T-helper 22 cell (primary cell): ENCODE measurements at places on chromosomes 6 and 20.

DNA sequence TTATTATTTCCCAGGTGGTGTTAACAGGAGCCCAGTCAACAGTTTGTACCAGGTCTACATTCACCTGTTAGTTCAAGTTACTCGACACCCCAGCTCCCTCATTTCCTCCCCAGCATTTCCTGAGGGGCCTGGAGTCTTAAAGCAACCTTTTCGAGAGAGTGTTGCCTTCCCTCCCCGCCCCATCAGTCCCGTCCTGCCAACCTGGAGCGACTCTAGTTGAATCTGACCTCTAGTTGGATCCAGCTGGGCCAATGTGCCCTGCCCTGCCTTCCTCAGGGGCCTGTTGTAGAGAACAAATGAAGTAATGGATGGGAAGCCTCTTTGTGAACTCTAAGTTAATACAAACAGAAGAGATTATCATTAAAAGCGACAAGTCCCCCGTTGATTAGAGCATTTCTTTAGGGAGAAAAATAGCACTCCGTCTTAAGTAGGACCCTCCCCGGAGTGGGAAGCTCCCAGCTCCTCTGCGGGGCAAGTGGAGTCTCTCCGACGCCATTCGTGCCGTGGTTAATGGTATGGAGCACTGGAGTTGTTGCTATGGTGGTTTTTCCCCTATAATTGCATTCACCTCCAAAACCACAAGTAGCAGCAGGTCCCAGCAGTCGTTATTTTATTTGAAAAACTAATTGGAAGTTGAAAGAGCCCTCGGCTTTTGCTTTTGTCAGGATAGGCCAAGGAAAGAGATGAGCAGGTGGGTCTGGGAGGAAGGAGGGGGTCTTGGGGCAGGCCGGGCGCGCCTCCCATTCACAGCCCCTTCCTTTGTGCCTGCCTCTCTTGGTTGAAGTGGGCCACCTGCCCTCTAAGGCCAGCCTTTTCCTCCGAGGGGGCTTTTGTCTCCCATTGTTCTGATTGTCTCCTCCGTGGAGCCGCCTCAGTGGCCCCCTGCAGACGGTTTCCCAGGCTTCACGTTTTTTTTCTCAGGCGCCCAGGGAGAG is 16.1 kb downstream of the GHRH start:
- no peak for DNase-seq

GRCh38 chr20:22861990-22862389 is 173.1 kb upstream of the SSTR4 start:
- DNase-seq: no peak

GRCh38 chr20:13333036-13333435 is 112.0 kb downstream of the ISM1 start:
- DNase-seq: no peak

GRCh38 chr6:110786696-110787095 is 28.6 kb downstream of the CDK19 start:
- no peak for DNase-seq

- DNase-seq: no peak
Observed at GRCh38 chr6:141041596-141042087, 1091.1 kb upstream of the GJE1 start.

- DNase-seq: no peak
Observed at GRCh38 chr6:87932361-87932760, 115.3 kb upstream of the SPACA1 start.

GRCh38 chr6:14354919-14355572 is 237.5 kb downstream of the CD83 start:
- no peak for DNase-seq

- no peak for DNase-seq
Observed at GRCh38 chr20:62305149-62305764, 2.5 kb downstream of the ADRM1 start.
